Stimulated activated CD8-positive, alpha-beta memory T cell treated with anti-CD3 and anti-CD28 coated beads, Interleukin-15, amount 100 ng/mL, for 1 hour (primary cell): ENCODE measurements at places on chromosomes 12 and 14.

DNA sequence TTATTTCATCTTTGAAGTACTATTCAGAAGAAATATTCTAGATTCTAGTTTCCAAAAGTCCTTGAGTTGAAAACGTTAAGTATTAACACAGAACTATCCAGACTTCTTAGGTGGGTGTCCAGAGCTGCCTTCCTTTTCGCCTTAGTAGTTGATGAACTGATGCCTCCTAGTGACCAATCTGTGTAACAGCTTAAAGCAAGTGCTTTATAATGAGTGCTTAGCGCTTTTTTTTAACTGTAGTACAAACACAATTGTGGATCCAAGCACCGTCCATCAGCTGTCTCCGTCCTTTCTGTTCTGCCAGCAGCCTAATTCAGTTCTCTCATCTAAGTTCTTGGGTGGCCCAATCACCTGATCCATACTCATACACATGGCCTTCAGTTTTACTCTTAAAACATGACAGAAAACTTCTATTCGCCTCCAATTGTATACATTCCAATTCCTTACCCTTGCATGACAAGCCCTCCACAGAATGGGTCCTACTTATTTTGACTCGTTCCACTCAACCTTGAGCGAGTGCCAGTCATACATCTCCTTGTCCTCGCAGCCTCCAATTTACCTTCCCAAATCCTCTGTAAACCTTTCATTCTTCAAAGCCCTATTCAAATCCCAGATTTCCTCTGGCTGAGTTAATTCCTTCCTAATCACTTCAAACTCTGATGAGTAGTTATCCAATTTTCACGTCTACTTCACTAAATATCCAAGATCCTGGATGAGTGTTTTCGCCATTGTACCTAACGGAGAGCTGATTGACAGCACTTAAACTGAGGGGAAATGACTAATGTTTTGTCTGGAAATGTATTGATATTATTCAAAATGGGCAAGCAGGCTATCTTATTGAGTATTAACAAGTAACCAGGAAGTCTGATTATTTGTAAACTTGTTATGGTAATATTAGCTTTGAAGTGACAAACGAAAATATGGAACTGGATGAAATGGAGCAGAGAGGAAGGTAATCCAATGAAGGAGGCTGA is 5.8 kb upstream of the PHLDA1 start:
- DNase-seq = no peak

- no peak for DNase-seq
Measured at GRCh38 chr12:53450936-53451335, 966 bp upstream of the PCBP2 start.

GRCh38 chr14:98138666-98139065 is 1133.3 kb downstream of the BCL11B start:
- DNase-seq = peak; percentile 55

GRCh38 chr12:102939670-102940222 is 17.7 kb upstream of the ASCL1 start:
- DNase-seq = no peak

GRCh38 chr14:93301821-93302447 is 30.9 kb downstream of the BTBD7 start:
- DNase-seq = no peak

DNA sequence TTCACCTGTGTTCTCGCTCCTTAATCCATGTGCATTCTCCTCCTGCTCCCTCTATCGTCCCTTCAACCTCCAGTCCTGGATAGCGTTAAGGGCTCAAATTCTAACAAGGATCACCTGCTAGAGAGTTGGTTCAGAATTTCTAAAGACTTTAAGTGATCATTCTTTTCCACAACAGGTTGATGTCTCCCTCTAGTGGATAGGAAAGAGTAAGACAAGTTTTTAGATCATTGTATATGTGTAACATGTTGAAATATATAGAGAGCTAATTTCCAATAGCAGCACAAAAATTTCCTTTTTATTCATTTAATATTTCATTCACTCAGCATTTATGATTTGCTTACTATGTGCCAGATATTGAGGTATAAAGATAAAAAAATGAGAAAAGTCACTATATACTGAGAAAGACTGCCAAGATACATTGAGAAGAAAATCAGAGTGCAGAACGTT is 9.3 kb upstream of the ESR2 start:
- DNase-seq = no peak

DNA sequence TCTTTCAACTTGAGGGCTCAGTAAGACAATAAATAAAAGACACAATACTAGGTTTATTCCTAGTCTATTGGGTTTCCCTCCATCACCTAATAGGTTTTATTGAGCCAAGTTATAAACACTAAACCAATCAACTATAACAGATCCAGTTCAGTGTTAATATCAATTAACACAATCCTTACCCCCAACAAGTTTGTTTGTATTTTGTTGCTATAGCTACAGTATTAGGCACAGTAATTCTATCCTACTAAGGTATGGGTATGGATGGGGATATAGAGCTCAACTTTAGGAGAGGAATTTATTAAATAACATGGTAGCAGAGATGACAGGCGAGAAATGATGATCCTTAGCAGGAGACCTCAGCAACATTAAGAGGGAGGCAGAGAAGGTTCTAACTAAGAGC is 13.3 kb downstream of the PPP4R3A start:
- DNase-seq = no peak

- no peak for DNase-seq
Measured at GRCh38 chr14:73386342-73386741, 72.0 kb downstream of the NUMB start.

DNA sequence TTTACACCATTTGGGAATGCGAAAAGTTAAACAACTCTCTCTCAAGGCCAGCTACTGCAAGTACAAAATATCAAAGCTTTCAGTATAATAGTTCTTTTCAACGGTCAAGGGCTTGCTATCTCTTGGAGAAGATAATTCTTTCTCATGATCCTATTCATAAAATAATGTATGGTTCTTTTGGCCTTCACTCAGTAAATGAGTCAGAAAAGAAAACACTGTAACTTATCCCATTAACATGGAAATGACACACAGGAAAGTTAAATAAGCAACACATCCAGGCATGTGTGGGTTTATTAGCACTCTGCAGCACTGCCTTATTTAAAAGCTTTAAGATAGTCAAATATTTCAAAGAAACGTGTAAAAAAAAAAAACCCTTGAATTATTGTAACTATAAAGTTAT is 36.9 kb downstream of the ZFC3H1 start:
- DNase-seq = no peak

DNA sequence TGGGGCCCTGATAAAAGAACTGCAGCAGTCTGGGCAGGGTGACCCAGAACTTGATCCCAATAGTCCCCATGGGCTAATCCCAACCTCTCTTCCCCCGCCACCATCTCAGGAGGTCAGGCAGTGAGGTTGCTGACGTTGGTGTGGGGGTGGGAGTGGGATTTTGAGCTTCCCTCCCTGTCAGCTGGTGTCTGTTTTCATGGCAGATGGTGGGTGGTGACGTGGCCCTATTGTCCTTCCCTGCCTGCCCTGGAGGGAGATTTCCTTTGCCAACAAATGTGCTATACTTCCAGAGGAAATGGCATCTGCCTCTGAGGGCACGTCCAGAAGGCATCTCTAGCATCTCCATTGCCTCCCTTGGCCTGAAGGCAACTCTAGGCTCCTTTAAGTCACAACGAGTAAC is 37.7 kb downstream of the NEUROD4 start:
- no peak for DNase-seq

GRCh38 chr12:50564237-50564947 is 59.6 kb downstream of the DIP2B start:
- DNase-seq = no peak

DNA sequence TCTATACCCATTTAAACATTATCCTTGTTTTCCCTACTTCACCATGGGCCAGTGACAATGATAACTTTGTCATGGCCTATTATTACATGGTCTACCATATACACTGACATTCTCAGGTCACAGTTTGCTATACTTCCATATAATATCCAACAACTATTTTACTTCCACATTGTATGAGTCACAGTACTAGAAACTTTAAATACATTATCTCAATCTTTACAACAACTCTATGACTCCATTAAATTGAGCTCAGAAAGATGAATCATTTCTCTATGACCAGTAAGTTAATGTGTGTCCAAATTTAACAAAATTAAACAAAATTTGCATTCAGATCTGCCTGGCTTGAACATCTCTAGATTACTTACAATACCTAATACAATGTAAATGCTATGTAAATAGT is 93.9 kb downstream of the PLEKHG7 start:
- DNase-seq = no peak

- DNase-seq = no peak
Measured at GRCh38 chr12:64635356-64635998, 25.2 kb downstream of the RASSF3 start.

- peak; percentile 12 for DNase-seq
Measured at GRCh38 chr12:50597200-50598195, 92.7 kb downstream of the DIP2B start.

DNA sequence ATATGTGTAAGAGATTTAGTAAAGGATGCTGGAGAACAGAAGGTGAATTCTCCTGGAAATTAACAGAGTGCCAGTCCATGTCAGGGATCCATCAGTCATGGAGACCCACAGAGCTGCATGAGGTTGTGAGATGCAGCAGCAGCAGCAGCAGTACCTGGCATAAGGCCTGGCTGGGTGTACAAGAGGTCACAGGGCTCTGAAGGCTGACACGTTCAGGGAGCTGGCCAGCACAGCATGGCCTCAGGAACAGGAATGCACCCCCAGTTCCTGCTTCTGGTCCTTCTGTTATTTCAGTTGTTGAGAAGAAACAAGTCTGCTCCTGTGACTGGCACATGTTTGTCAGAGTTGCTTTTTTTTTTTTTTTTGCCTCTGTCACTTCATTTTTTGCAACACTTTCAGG is 210.8 kb downstream of the CNTN1 start:
- no peak for DNase-seq

GRCh38 chr14:33120966-33121365 is 182.3 kb downstream of the NPAS3 start:
- no peak for DNase-seq

DNA sequence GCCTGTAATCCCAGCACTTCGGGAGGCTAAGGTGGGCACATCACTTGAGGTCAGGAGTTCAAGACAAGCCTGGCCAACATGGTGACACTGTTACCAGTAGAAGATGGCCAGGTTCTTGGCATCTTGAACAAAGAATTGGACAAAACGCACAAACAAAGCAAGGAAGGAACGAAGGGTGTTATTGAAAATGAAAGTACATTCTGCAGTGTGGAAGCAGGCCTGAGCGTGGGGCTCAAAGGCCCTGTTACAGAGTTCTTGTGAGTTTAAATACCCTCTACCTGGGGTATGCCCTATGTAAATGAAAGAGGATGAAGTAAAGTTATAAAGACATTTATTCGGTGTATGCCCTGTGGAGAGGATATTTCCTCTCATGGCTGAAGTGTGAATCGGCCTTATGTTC is 20.8 kb upstream of the CDK17 start:
- no peak for DNase-seq

GRCh38 chr12:120388691-120389481 is 19.9 kb upstream of the MSI1 start:
- no peak for DNase-seq

DNA sequence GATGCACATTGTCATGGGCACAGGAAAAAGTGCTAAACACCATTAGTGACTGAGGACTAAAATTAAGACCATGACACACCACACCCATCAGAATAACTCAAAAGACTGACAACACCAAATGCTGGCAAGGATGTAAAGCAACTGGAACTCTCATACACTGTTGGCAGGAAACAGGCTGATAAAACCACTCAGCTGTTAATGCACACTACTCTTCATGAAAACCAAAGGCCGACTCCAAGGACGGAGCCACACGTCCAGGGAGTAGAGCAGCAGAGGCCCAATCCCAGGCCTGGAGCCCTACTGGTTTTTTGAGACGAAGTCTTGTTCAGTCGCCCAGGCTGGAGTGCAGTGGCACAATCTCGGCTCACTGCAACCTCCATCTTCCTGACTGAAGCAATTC is 6.4 kb downstream of the RAD52 start:
- DNase-seq = no peak

GRCh38 chr12:29314416-29314815 is 66.6 kb downstream of the ERGIC2 start:
- DNase-seq = no peak

GRCh38 chr12:13148485-13148847 is 45.0 kb upstream of the GSG1 start:
- DNase-seq = no peak

- no peak for DNase-seq
Measured at GRCh38 chr12:111488798-111489197, 83.1 kb downstream of the SH2B3 start.

- no peak for DNase-seq
Measured at GRCh38 chr12:117161460-117162166, 28.7 kb downstream of the FBXO21 start.
